ENCODE measurements at places on chromosomes 5 and 9. TPM values are rescaled to one million over a fixed set of nuclear protein-coding genes. Genes with fewer than 3 reads are reported as not detected.

MRPL36 gene
- total RNA-seq, result 45.8 TPM

SLC6A7 gene
- total RNA-seq, result not detected

GRCh38 chr5:167167191-167167795 lies 1124.2 kb upstream of the WWC1 start:
- no peak for DNase-seq

GRCh38 chr5:57508211-57508610 lies 25.6 kb upstream of the ACTBL2 start:
- no peak for DNase-seq

DNA sequence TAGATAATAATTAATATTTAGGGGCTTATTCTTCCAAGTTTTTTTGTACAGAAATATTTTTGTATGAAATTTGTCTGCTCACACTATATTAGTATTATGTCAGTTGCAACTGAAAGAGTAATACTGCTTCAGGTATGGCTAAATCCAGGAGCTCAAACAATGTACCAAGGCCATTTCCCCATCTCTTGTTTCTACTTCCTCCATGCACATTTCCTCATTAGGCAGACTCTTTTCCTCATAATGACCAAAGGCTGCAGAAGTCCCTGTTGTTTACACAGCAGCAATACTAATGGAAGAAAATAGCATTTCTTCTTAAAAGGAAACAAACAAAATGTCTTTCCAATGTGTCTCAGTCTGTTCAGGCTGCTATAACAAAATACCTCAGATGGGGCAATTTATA lies 9.2 kb upstream of the OTULINL start:
- DNase-seq, result no peak

- no peak for DNase-seq
Observed at GRCh38 chr5:110817459-110817858, 78.7 kb downstream of the SLC25A46 start.

IPO11 gene
- 18.4 TPM for total RNA-seq

GRCh38 chr5:159467666-159468065 lies 137.4 kb upstream of the IL12B start:
- DNase-seq, result no peak

- DNase-seq, result no peak
Observed at GRCh38 chr9:120524038-120524437, 55.9 kb downstream of the CDK5RAP2 start.

GRCh38 chr9:135772056-135772646 lies 70.2 kb downstream of the KCNT1 start:
- DNase-seq, result no peak

GRCh38 chr9:107447834-107448233 lies 41.7 kb downstream of the KLF4 start:
- no peak for DNase-seq
